GM06990 (cell line): ENCODE measurements at places on chromosomes 16 and 17.
A peak's percentile ranks its signal among the peaks of the same experiment; 100 is the strongest.

GRCh38 chr16:81744911-81745310, 34.2 kb upstream of the PLCG2 start:
- no peak for DNase-seq

GRCh38 chr16:85403693-85404092, 209.4 kb upstream of the GSE1 start:
- DNase-seq: no peak

GRCh38 chr17:50468304-50469207, at the start of gene CHAD:
Gene CHAD (minus strand): TSS chr17:50468880. CDS start chr17:50468813, 67 bp downstream.
- no peak for DNase-seq

DNA sequence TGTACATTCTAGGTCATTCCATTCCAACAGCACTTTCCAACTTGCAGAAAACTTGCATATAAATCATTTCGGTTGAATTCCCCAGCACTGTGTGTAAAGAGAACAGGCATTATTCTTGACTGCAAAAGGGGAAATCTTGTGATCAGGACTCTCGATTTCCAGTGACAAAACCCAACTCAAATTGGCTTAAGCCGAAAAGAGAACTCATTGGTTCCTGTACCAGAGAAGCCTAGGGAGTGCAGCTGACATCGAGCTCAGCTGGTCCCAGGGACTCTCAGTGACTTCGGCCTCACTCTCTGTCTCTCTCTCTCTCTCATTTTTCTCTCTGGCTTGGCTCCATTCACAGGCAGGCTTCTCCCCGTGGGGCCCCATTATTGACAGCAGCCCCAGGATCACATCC, 30.7 kb downstream of the CD300LF start:
- no peak for DNase-seq

DNA sequence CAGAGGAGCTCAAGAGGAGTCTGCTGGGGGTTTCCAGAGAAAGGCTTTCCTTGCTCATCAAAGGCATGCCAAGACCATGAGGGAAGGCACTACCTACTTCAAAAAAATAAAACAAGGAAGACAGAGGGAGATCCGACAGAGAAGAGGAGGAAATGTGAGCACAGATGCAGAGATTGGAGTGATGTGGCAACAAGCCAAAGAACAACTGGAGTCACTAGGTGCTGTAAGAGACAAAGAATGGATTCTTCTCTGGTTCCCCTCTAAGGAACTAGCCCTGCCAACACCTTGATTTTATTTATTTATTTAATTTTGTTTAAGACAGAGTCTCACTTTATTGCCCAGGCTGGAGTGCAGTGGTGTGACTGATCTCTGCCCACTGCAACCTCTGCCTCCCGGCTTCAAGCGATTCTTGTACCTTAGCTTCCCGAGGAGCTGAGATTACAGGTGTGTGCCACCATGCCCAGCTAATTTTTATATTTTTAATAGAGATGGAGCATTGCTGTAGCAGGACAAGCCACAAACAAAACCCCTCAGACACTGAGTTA, 13.8 kb upstream of the ACSF2 start:
- DNase-seq: no peak

DNA sequence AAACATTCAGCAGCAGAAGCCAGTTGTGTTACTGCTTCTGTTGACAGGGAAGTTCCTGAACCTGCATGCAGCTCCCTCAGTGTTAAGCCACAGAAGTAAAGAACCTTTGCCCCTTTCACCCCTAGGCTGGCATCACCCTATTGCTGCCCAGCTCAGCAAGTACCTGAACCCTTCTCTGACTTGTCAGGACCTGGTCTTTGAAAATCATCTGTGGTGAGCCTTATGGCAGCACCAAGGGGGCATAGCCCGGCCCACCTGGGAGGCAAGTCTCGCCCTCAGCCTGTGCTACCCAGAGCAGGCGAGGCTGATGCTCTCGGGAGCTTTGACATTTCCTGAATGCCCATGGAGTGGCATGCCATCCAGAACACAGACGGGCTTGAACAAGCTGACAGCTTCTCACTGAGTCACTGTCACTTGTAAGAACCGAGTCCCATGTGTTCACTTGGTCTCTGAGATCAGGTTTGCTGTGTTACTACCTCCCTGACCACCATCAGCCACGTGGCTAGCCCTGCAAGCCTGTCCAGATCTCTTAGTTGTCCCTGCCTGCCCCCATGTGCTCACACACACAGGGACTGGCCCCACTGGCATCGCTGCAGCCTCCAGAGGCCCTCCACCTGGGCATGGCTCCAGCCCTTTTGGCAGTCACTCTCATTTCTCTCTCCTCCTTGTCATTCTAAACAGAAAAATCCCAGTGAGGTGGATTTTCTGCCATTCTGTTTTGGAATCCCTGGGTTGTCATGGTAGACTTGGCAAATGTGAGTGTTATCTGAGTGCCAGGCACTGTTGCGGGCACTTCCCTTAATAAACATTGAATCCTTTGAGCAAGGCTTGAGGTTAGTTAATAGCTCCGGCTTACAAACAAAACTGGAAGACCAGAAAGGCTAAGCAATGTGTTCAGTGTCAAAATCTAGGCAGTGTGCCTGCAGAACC, 2.9 kb upstream of the CARMIL2 start:
- peak; percentile 12 for DNase-seq

DNA sequence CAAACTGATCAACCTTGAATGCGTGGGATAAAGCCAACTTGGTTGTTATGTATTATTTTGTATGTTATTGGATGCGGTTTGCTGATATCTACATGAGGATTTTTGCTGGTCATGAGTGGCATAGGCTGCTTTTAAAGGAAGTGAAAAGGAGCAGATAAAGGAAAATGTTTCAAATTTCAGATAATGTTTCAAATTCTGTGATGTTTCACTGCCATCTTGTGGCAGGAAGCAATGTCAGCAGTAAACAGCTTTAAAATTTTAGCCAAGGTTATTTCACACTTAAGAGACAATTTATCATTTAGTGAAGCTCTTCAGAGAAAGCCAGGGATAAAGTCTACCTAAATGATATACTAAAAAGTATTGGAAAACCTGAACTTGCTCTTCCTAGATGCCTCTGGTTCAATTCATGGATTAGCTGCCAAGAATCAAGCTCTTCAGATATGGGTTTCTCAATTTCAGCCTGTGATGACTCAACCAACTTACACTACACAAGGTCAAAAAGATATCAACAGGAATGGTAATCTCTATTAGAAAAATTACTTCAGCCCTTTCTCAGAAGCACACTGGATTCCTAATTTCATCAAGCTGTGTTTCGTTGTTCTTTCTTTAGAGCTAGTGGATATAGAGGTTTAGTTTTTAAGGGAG, 136.0 kb upstream of the C17orf78 start:
- DNase-seq: no peak

GRCh38 chr16:85281181-85281580, 168.9 kb upstream of the CIBAR2 start:
- DNase-seq: no peak

- DNase-seq: no peak
Measured at GRCh38 chr16:4053301-4053845, 62.9 kb downstream of the ADCY9 start.

GRCh38 chr17:68820825-68821481, 134.2 kb downstream of the ABCA8 start:
- DNase-seq: no peak

DNA sequence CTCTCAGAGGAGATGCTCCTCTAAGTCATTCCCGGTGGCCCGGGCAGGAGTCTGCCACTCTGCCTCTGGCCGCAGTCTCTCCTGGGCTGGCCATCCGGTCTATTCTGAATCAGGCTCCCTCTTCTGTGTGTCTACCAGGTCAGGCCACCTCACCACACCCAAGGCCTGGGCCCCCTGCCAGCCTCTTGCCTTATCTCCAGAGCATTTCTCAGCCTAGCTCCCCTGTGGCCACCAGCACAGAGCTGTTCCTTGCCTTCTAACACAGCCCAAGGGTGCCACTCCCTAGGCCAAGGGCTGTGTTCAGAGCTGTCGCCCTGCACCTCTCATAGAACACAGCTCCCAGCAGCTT, 55.3 kb downstream of the MYO18A start:
- DNase-seq: no peak

DNA sequence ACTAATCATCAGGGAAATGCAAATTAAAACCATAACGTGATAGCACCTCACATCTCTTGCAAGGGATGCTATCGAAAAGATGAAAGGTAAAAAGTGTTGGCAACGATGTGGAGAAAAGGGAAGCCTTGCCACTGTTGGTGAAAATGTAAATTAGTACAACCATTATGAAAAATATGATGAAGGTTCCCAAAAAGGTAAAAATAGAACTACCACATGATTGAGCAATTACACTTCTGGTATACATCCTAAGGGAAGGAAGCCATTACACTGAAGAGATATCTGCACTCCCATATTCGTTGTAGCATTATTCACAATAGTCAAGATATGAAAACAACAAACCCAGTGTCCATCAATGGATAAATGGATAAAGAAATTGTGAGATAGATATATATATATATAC, 21.5 kb downstream of the ABCA10 start:
- DNase-seq: no peak

GRCh38 chr17:1110862-1111598, 68.8 kb downstream of the ABR start:
- DNase-seq: no peak

DNA sequence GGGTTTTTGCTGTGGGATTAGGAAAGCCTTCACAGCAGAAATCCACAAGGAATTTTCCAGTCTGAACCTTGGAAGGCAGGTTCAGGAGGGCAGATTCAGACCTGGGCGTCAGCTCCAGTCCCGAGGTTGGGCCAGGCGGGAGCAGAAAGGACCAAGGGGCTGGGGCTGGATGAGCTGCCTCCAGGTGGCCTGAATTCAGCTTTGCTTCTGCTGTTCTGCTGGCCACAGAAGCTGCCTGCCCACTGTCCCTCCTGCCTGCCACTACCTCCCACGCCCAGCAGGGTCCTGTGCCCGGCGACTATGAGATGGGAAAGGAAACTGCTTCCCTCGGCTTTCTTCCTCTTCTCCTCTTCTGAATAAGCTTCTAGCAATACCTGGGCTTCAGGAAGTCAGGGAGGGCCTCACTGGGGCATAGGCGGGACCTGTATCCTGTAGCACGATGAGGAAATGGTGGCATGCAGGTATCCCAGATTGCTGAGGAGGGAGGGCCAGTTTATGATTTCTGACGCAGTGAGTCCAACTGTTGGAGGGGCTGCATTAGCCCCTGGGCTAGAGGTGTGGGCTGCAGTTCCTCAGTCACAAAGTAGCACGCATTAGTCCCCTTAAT, 18.4 kb downstream of the TBX4 start:
- DNase-seq: no peak

DNA sequence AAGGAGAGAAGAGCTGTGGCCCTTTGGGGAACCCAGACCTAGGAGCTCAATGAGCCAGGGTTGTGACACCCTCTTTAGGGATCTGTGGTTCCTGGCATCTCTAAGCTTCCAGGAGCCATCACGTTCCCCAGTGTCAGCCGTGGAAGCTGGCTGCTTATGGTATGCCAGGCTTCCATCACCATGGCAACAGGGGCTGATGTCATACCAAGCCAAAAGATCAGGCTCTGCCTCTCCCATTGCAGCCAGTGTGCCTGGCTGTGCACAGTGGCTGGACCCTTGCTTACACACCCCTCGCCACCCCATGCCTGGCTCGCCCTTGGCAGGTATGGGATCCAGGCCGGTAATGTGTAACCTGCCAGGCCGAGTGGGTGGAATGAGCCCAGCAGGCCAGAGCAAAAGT, 91.1 kb downstream of the SSH2 start:
- no peak for DNase-seq

GRCh38 chr16:23359092-23359760, 57.1 kb downstream of the SCNN1B start:
- no peak for DNase-seq

DNA sequence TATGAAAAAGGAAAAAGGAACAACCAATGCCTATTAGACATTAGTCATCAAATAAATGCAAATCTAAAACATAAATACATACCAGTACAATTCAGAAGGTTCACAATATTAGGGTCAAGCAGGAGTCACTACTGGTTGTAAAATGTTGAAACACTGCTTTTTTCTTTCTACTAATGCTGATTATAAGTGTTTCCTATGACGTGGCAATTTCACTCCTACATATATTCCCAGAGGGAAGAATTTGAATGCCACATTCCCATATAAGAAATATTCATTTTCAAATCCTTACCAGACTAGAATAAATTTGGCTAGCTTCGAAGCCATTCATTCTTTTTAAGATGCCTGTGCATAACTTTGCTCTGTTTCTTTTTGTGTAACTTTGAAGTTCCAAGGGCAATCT, 2.6 kb upstream of the KRTAP9-2 start:
- no peak for DNase-seq
